Fibroblast of skin of right quadriceps (primary cell): ENCODE measurements at places on chromosomes 2 and 18.

DNA sequence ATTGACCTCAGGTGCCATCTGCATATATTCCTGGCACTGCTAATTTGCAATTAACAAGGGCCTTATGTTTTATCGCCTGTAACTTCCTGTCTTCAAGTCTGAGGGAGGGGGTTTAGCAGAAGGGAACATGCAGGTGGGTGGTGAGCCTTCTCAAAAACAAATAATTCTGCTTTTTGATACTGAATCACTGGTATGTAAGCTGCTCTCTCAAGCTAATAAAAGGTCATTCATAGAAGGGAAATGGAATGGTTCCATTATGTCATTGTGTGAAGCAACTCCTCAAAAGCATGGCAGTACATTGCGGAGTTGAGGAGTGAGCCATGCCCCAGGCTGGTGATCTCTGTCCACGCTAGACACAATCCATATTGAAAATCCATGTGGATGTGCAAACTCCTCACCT lies 414.8 kb upstream of the ID2 start:
- DNase-seq, result no peak

DNA sequence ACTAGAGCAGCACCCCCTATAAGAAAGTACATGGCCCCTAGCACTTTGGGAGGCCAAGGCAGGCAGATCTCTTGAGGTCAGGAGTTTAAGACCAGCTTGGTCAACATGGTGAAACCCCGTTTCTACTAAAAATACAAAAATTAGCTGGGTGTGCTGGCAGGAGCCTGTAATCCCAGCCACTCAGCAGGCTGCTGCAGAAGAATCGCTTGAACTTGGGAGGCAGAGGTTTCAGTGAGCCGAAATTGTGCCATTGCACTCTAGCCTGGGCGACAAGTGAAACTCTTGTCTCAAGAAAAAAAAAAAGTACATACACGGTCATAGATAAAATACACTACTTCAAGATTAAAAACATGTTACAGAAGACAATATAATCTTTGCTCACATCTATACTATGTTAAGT lies 63.8 kb downstream of the RAPH1 start:
- no peak for DNase-seq

GRCh38 chr2:184564092-184564491 lies 34.2 kb upstream of the ZNF804A start:
- DNase-seq, result no peak

DNA sequence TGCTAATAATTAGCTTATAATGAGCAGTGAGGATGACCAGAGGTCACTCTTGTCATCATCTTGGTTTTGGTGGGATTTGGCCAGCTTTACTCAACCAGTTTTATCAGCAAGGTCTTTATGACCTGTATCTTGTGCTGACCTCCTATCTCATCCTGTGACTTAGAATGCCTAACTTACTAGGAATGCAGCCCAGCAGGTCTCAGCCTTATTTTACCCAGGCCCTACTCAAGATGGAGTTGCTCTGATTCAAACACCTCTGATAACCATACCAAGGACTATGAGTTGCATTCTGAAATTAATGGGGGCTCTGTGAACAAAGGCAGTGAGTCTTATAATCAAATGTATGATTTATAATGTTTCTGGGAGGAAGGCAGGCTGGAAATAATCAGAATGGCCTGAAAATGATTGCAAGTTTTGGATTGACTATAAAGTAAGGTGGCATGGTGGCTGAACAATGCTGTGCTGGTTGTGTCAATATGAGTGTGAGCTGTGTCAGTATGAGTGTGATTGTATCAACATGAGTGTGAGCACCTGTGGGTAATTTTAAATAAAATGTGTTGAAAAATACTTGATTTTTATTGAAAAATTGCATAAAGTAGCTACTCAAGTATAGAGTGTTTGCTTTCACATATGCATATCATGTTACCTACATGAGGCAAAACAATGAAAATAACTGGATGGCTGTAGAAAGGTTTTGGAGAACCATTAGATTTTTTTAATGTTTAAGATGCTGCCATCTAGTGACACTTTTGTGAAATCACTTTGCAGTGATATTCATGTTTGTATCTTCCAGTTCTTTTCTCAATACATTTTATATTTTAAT lies 103.0 kb downstream of the KYNU start:
- peak; percentile 50 for DNase-seq

GRCh38 chr2:47041891-47042684 lies 113.0 kb downstream of the STPG4 start:
- no peak for DNase-seq

DNA sequence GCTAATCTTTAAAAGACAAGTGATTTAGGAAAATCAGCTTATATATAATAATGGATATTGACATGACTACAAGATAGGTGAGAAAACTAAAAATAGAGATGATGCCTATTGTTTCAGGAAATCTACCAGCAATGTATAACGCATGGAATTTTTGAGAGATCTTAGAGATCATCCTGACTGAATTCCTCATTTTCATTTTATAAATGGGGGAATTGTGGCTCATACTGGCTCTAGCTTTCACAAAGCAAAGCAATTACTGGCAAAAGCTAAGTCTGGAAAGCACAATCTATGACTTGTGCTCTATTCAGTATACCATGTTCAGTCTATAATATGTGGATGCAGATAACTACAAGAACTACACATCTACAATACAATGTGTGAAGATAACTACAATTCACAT lies 51.9 kb upstream of the FANCL start:
- DNase-seq, result no peak

DNA sequence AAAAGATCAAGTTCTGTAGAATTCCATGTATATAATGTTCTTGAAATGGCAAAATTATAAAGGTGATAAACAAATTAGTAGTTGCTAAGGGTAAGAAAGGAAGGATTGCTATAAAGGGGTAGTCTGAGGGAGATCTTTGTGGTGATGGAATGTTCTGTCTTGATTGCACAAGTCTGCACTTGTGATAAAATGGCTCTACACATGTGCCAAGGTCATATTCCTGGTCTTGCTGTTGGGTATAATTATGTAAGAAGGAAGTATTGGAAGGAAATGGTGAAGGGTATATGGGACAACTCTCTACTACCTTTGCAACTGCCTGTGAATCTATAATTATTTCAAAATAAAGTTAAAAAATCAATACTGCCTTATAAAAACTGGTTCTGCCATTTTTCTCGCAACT lies 15.3 kb downstream of the SGPP2 start:
- DNase-seq, result no peak

DNA sequence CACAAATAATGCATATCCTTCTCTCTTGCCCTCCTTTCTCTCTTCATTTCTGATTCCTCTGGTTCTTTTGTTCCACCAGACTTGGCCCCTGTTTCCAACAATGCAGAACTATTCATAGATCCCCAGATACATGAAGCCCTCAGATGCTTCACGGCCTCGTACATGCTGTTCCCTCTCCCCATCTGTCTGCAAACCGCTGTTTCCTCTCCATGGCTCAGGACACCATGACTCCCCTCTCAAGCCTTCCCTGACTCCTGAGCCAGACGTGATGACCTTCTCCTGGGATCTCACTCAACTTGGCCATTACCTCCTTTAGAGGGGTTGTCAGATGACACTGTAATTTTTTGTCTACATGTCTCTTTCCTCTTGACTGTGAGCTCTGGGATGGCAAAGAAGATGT lies 15.5 kb downstream of the NEB start:
- DNase-seq, result no peak
